Uterus (tissue), 4 donors: ENCODE measurements at places on chromosomes 13 and 19.

DNA sequence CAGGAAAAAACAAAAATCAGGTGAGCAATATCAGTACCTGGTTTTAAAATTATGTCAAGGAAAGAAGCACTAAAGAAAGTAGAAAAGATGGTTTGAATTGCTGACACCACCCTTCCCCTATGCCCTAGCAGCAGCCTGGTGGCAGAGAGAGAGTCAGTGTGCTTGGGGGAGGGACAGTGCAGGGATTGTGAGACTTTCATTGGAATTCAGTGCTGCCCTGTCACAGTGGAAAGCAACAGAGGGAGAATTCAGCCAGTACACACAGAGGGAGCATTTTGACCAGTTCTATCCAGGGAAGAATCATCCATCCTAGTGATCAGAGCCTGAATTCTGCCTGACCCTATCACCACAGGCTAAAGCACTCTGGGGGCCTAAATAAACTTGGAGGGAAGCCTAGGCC, 222.4 kb upstream of the PCDH17 start:
- no peaks in the 10 kb centered on the region for H3K27me3 ChIP-seq
- H3K4me1 ChIP-seq: no peaks in the 10 kb centered on the region
- H3K27ac ChIP-seq: no peak overlapping the region
- H3K36me3 ChIP-seq: no peaks in the 10 kb centered on the region
- H3K4me3 ChIP-seq: no peak overlapping the region

DNA sequence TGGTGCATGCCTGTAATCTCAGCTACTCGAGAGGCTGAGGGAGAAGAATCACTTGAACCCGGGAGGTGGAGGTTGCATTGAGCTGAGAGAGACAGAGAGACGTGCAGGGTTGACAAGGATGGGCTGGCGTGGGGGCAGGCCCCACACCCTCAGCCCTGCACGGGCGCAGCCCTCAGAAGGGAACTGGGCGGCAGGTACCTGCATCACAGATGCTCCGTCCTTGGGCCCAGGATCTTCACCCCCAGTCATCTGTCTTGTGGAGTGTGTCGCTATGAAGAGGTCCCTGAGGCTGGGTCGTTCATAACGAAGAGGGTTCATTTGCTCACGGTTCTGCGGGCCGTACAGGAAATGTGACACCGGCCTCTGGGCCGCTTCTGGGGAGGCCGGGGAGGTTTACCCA, 20.3 kb downstream of the C2CD4C start:
- H3K27ac ChIP-seq: no peak overlapping the region

DNA sequence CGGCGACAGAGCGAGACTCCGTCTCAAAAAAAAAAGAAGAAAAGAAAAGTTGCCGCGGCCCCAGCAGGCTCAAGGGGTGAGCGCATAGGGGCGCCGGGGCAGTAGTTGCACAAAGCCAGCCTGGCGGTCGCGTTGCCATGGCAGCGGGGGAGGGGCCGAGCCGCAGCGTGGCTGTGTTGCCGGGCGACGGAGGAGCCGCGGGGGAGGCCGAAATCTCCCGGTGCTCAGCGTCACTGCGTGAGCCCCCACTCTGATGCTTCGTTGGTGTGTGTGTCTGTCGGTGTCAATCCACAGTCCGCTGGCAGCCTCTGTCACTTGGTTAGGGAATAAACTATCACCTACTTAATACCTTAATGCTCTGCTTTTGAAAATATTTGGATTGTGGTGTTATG, 82.9 kb upstream of the C1QTNF9B start:
- H3K27ac ChIP-seq: peak overlapping the region; percentile 71
- H3K4me1 ChIP-seq: no peaks in the 10 kb centered on the region
- H3K4me3 ChIP-seq: peak overlapping the region; percentile 50
- peak; percentile 89 for DNase-seq
- H3K36me3 ChIP-seq: no peaks in the 10 kb centered on the region

DNA sequence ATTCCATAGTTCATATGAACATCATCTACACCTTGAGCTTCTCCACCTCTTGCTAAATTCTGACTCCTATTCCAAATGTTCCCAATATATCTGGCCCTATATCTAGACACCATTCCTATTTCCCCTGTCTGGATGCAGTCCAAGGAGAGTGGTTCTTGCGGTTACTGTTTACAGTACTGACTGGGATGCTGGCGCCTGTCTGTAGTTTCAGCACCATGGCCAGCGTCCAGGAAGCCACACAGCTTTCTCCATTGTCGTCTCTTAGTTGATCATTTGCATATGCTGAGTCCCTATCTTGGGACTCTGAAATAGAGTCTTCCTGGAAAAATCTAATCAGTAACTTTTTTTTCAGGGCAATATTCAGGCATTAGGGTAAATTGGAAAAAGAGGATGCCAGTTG, 14.9 kb downstream of the LAIR2 start:
- no peaks in the 10 kb centered on the region for H3K4me1 ChIP-seq
- H3K4me3 ChIP-seq: no peak overlapping the region
- H3K36me3 ChIP-seq: no peaks in the 10 kb centered on the region
- DNase-seq: no peak
- no peak overlapping the region for H3K27ac ChIP-seq

- peak overlapping the region; percentile 32 for H3K4me3 ChIP-seq
- H3K27ac ChIP-seq: no peak overlapping the region
- no peaks in the 10 kb centered on the region for H3K36me3 ChIP-seq
- peaks cover 9% of the 10 kb centered on the region for H3K4me1 ChIP-seq
Observed at GRCh38 chr19:12648088-12648487, 18.5 kb downstream of the MAN2B1 start.

GRCh38 chr19:19021115-19021514, 12.2 kb downstream of the SUGP2 start:
- DNase-seq: no peak
- no peaks in the 10 kb centered on the region for H3K27me3 ChIP-seq
- no peak overlapping the region for H3K27ac ChIP-seq
- H3K4me1 ChIP-seq: no peaks in the 10 kb centered on the region
- H3K36me3 ChIP-seq: no peaks in the 10 kb centered on the region

- no peaks in the 10 kb centered on the region for H3K27me3 ChIP-seq
- no peaks in the 10 kb centered on the region for H3K4me1 ChIP-seq
- no peaks in the 10 kb centered on the region for H3K36me3 ChIP-seq
- H3K27ac ChIP-seq: peak overlapping the region; percentile 75
- H3K4me3 ChIP-seq: no peak overlapping the region
- no peak for DNase-seq
Observed at GRCh38 chr13:41054212-41054877, 7.0 kb upstream of the WBP4 start.

- H3K27me3 ChIP-seq: no peaks in the 10 kb centered on the region
- DNase-seq: no peak
- H3K4me3 ChIP-seq: no peak overlapping the region
- no peak overlapping the region for H3K27ac ChIP-seq
- no peaks in the 10 kb centered on the region for H3K36me3 ChIP-seq
Observed at GRCh38 chr13:44417876-44418275, 44.3 kb downstream of the SERP2 start.

DNA sequence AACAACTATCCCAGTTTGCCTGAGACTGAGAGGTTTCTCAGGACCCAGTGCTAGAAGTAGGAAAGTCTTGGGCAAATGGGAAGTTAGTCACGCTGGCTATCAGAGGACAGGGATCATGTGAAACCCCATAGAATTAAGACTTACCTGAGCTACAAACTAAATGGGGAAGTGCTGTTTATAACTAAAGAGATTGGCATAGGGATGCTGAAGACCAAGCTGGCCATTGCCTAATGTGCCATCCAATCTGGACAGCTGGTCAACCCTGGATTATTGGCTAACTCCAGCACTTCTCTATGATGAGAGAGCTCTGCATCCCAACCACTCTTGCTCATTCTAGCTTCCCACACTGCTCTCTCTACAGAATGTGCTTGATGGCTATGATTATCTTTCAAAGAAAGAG, 216.1 kb downstream of the TDRD3 start:
- H3K27me3 ChIP-seq: no peaks in the 10 kb centered on the region
- H3K27ac ChIP-seq: no peak overlapping the region
- H3K4me3 ChIP-seq: no peak overlapping the region
- DNase-seq: no peak
- H3K4me1 ChIP-seq: no peaks in the 10 kb centered on the region

- no peak overlapping the region for H3K4me3 ChIP-seq
- no peak overlapping the region for H3K27ac ChIP-seq
- H3K27me3 ChIP-seq: no peaks in the 10 kb centered on the region
- H3K36me3 ChIP-seq: no peaks in the 10 kb centered on the region
Observed at GRCh38 chr19:35194012-35194984, 34.2 kb downstream of the FAM187B start.

GRCh38 chr19:2567996-2568395, 92.1 kb downstream of the GADD45B start:
- H3K27ac ChIP-seq: no peak overlapping the region
- H3K36me3 ChIP-seq: no peaks in the 10 kb centered on the region
- H3K27me3 ChIP-seq: no peaks in the 10 kb centered on the region
- H3K4me3 ChIP-seq: no peak overlapping the region
- no peaks in the 10 kb centered on the region for H3K4me1 ChIP-seq

GRCh38 chr13:44817131-44817671, 172.1 kb downstream of the NUFIP1 start:
- H3K4me1 ChIP-seq: no peaks in the 10 kb centered on the region
- H3K27ac ChIP-seq: no peak overlapping the region
- no peaks in the 10 kb centered on the region for H3K27me3 ChIP-seq
- H3K36me3 ChIP-seq: no peaks in the 10 kb centered on the region

DNA sequence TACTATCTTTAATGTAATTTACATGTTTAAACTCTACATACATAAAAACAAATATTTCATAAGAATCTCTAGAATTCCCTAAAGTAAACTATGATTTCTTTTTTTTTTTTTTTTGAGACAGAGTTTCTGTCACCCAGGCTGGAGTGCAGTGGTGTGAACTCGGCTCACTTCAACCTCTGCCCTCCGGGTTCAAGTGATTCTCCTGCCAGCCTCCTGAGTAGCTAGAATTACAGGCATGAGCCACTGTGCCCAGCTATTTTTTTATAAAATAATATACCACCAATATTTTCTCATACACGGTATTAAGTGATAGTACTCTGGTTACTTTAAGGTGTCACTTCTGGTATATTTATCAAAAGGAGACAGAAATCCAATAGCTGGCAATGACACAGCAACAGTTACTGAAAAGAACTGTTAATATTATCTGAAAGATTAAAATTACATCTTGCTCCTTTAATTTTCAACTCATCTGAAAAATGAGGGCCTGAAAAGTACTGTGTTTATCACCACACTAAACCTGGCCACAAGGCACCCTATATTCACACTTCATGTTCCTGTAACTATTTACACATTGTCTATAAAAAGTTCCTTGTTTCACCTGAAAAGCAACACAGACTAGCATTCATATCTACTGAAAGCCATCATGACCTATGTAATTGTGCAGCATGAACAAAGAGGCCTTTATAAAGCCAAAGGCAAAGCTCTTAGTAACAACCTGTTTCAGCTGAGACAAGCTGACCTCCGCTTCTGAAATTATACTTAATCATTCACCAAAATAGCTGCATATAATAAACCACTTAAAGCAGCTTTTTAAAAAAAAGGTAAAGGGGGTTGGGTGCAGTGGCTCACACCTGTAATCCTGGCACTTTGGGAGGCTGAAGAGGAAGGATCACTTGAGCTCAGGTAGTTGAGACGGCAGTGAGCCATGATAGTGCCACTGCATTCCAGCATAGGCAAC, 106.1 kb downstream of the SLC25A15 start:
- no peaks in the 10 kb centered on the region for H3K4me1 ChIP-seq
- DNase-seq: no peak
- no peaks in the 10 kb centered on the region for H3K36me3 ChIP-seq
- no peaks in the 10 kb centered on the region for H3K27me3 ChIP-seq
- no peak overlapping the region for H3K27ac ChIP-seq
- no peak overlapping the region for H3K4me3 ChIP-seq

DNA sequence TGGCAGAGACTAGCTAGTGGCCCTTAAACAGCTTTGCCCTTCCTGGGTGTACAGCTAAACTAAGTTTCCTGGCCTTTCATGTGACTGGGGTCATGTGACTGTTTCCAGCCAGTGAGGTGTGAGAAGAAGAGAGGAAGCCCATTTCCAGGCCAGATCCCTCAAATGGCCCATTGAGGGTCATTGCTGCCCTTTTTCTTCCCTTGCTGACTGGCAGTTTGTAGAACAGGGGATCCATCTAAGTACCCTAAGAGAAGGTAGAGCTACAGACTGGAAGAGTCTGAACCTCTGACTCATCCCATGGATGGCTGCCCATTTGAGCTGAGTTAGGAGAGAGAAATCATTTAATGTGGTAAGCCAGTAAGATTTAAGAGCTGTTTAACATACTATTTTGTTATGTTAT, 2.8 kb downstream of the SWSAP1 start:
- no peak overlapping the region for H3K4me3 ChIP-seq
- DNase-seq: peak; percentile 64
